SJCRH30 (cell line): ENCODE measurements at places on chromosomes 7 and 10.

DNA sequence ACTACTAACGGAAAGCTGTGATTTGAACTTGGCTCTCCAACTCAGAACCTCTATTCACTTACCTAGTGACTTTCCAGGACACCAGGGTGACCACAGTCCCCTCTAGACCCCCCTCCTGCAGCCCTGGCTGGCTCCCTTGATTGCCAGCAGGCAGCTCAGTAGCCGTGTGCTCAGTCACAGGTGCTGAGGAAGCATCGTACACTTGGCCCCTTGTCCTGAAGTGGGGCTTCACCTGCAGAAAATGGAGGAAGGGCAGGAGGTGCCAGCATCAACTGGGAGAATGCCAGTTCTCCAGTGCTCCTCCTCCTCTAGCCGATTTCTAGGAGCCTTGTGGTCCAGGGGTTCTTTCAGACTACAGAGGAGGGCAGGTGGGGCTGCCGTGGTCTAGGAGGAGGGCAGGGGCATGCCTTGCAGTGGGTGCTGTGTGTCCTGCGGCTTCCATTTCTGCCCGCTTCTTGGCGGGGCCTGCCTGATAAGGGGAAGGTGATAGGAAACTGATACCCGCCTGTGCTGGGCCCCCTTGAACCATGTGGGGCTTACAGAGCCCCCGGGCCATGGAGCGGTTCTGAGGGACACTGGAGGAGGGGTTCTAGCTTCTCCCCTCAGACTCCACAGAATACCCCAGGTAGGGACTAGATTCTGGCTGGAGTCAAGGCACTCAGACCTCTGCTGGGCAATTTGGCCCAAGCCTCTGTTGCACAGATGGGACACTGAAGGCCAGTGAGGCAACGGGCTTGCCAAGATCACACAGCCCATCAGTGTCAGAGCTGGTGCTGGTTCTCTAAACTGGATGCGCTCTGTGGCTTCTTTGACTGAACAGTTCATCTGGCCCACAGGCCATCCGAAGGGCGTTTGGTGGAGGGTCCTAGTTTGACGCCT, 14.0 kb downstream of the FAM241B start:
- no peak for DNase-seq

GRCh38 chr10:60646966-60647796, 131.1 kb upstream of the CDK1 start:
- peak; percentile 74 for DNase-seq

DNA sequence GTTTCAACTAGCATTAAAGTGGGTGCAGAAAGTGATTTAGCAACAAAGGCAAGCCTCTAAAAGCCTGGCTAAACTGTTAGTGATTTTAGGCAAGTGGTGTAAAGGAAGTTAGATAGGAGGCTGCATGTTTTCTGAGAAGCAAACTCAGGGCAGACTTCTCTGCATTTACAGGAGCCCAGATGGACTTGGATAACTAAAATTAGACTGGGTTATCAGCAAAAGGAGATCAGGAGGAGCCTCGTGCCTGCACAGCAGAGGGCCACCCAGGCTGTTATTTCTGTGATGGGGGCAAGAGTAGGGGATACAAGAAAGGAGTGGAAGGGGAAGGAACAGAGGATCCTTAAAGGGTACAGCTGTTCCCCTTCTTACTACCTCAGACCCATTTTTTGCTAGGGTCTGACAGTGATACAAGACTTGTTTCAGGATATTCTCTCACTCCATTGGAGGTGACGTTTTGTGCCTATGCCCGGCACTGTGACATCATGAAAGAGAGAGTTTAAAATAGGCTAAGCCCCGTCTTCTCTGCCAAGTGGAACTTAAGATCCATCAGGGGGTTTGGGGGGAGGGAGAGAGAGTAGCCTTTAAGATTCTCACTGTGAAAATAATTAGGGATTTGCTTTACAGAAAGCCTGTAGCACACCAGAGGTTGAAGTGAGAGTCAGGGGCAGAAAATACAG, 49.6 kb upstream of the PDCD4 start:
- DNase-seq: no peak

GRCh38 chr10:1591045-1591444, 146.3 kb downstream of the ADARB2 start:
- no peak for DNase-seq

DNA sequence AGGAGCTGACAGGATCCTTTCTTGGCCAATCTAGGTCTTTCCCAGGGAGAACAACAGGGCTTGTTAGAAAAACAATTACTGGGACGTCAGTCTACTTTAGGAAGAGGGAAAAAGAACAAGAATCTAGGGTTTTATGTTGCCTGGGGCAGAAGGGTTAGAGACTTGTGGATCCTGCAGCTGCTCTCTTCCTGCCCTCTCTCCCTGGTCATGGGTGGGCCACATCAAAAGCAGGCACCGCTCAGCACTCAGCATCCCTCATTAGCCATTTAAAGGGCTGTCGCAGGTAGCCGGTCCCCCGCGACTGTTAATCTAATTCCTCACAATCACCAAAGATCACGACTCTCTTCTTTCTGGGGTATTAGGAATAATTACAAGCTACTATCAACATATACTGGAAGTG, 631.9 kb downstream of the CALN1 start:
- no peak for DNase-seq

GRCh38 chr7:24817339-24817738, 60.1 kb upstream of the GSDME start:
- DNase-seq: no peak

GRCh38 chr10:6216916-6217315, 14.2 kb downstream of the PFKFB3 start:
- DNase-seq: no peak

GRCh38 chr7:28868712-28869111, 89.4 kb downstream of the TRIL start:
- no peak for DNase-seq

DNA sequence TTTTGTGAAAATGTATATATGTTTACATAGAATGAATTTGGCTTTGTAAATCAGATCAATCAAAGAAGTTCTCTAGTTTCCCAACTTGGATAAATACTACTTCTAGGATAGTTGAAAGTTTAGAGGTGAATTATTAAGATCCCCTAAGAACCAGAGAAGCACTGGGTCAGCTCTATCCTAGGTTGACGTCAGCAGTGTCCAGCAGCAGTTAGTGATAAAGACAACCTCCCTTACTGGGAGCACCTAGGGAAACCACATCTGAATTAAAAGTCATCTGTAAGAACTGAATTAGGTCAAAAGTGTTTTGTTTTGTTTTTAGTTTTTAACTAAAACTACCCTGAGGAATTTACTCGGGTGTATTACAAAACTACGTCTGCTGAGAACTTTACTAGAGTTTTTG, 178.0 kb downstream of the POLR1F start:
- DNase-seq: no peak

GRCh38 chr7:43217055-43217454, 104.6 kb downstream of the HECW1 start:
- no peak for DNase-seq

GRCh38 chr10:96288151-96288621, 16.0 kb upstream of the DNTT start:
- no peak for DNase-seq

DNA sequence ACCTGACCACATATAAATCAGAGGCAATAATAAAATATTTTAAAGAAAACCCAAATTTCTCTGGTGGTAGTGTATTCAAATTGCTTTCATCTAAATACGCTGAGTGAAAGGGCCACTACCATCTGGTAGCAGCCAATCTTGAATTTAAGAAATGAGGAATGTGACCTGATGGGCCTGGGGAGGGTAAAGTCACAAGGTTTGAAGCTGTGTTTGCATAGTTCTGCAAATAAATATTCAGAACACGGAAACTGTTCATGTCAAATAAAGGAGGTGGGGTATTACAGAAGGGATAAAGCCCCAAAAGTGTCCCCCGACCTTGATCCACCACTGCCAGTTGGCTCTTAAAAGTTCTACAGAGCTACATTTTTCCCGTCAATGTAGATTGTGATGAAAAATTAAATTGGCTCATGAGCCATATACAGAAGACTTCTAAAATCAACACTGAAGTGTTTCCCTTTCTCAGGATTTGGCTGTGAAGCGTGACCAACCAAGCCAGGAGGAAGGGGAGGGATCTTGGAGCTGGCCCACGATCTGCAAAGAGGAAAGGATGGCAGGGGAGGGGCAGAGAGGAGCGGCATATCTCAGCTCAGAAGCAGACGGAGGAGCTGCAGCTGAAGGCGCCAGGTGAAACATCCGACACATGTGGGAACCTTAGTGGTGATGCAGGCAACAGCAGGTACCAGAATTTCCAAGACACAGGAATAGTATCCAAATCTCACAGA, 39.6 kb downstream of the MPP7 start:
- no peak for DNase-seq
